ENCODE measurements at places on chromosomes 7 and 10. TPM values are rescaled to one million over a fixed set of nuclear protein-coding genes. Genes with fewer than 3 reads are reported as not detected.
A peak's percentile ranks its signal among the peaks of the same experiment; 100 is the strongest.

DNA sequence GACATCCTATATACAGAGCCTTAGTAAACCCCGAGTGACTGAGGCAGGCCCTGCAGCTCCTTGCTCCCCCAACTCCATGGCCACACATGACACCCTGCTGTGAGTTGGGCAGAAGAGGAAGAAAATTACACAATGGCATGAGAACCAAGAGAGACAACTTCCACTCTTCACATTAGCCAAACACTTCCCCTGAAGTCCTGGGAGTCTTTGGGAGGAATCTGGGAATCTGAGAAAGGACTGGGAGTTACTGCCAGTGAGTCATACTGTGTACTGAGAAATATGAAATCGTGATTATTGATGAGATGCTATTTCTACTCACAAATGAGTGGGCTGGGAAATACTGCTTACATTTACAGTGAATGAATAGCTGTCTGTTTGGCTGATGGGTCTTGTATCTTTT, 116.6 kb downstream of the SPAG6 start:
- H3K4me3 ChIP-seq, result no peak overlapping the region
- H3K36me3 ChIP-seq, result no peaks in the 10 kb centered on the region
- no peak for DNase-seq
- no peak overlapping the region for H3K27ac ChIP-seq

GRCh38 chr7:2079332-2080059, 153.2 kb downstream of the MAD1L1 start:
- peaks cover 8% of the 10 kb centered on the region for H3K4me1 ChIP-seq
- H3K4me3 ChIP-seq, result no peak overlapping the region
- no peak for DNase-seq
- no peaks in the 10 kb centered on the region for H3K27me3 ChIP-seq
- peak overlapping the region; percentile 10 for H3K27ac ChIP-seq

GRCh38 chr10:36345807-36346206, 703.7 kb upstream of the FZD8 start:
- H3K27ac ChIP-seq, result no peak overlapping the region
- H3K4me1 ChIP-seq, result no peaks in the 10 kb centered on the region
- no peaks in the 10 kb centered on the region for H3K27me3 ChIP-seq
- no peak for DNase-seq

DNA sequence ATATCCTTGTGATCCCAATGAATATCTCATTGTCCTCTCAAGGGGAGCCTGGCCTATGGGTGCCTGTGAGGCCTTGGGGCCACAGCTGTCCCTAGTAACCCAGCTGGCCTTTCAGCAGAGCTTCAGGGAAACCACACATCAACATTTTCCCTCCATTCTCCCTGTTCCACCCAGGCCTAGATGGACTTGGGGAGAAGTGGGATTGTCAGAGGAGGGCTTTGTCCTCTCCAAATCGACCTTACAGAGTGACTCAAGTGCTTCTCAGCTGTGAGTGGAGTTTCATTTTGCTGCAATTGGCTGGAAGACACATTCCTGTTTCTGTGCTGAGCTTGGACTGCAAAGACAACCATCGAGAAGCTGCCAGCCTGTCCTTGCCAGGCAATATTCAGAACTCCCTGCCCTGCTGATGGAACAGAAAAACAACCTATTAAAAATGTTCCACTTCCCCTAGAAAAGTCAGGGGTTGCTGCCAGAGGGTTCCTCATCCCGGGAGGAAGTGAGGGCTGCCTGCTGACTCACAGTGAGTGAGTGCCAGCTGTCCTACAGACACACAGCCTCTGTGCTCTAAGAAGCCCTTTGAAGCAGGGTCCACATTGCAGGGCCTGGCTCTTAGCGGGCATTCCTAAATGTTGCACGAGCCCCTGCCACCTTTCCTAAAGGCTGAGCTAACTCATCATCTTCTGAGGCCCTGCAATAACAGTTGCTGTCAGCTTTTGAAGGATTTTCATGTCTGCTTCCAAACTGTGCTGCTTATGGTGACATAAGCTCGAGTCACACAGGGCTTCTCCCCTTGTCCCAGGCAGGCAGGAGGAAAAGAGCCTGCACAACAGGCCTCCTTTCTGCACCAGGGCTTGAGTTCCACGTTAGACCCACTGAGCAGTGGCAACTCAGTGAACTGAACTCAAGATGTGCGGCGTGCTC, 20.5 kb downstream of the STRA8 start:
- H3K36me3 ChIP-seq, result no peaks in the 10 kb centered on the region
- no peak for DNase-seq
- H3K27ac ChIP-seq, result no peak overlapping the region
- H3K4me1 ChIP-seq, result no peaks in the 10 kb centered on the region

DNA sequence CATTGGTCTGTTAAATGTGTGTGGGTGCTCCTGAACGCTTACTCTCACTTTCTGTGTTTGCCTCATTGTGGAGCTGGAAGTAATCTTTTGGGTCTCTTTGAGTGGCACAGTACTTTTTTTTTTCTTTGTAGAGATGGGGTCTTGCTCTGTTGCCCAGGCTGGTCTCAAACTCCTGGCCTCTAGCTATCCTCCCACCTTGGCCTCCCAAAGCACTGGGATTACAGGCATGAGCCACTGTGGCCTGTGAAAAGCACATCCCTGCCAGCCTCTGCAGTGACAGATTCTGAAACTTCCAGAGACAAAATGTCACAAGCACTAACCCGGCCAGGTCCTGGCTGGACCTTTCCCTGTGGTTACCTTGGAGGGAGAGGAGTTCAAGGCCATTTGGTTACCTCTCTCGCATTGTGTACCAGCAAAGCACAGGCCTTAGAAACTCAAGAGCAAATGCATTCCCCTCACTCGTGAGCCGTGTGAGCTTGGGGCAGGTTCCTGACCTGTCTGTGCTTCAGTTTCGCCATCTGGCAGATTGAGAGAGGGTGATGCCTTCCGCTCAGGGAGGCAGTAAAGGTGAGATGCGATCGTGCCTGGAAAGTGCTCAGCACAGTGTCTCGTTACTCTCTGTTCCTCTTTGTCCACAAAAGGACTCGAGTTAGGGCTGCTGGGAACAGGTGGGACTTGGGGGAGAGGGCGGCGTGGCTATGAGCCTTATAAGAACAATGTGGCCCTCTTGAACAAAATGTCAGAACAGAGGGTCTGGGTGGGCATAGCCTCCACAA, 72.6 kb upstream of the SEPHS1 start:
- no peaks in the 10 kb centered on the region for H3K27me3 ChIP-seq
- no peak overlapping the region for H3K4me3 ChIP-seq
- no peak for DNase-seq
- H3K27ac ChIP-seq, result no peak overlapping the region

DNA sequence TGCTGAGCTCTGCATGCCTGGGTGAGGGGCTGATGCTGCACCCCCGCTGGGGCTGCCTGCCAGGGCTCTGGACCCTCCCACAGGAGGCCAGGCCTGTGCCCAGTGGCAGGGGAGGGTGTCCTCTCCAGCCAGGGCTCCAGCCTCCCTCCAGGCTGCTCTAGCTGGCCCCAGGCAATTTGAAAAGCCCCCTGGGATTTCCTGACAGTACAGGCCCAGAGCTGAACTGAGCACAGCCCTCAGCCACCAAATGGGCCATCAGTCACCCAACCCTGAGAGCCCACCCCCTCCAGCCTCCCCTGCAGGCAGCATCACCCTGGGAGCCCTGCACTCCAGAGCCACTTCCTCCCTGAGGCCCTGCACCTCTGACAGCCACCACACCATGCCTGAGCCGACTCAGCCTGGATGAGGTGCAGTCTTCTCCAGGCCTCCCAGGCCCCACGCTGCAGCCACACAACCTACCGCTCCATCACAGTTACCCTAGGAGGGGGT, 101.8 kb upstream of the RET start:
- no peak overlapping the region for H3K4me3 ChIP-seq
- no peaks in the 10 kb centered on the region for H3K27me3 ChIP-seq
- peak; percentile 41 for DNase-seq
- no peaks in the 10 kb centered on the region for H3K4me1 ChIP-seq
- H3K27ac ChIP-seq, result no peak overlapping the region
- no peaks in the 10 kb centered on the region for H3K36me3 ChIP-seq

DNA sequence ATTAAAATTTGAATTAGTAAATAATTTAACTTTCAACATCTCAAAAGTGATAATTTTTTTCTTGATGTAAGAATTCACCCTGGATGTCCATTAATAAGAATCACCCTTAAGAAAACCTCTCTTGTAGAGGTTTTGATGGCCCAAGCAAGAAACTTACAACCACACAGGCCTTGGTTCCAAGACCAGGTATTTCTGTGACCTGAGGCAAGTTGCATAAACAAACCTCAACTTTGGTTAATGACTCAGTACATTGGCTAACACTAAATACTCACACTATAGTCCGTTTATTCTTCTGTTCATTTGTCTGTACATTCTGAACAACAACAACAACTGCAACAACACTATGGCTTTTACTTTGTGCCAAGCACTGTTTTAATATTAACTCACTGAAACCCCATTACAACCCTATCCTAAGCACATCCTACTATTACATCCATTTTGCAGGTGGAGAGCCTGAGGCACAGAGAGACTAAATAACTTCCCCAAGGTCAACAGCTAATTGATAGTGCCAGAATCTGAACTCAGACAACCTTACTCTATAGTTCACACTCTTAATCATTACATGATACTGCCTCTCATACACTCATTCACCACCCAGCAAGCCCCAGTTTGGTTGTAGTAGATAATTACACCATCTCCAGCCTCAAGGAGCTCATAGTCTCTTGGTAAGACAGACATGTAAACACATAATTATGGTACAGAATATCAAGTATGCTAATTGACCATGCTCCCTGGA, 6.6 kb downstream of the ANK3 start:
- no peak overlapping the region for H3K27ac ChIP-seq
- H3K27me3 ChIP-seq, result no peaks in the 10 kb centered on the region
- H3K36me3 ChIP-seq, result no peaks in the 10 kb centered on the region
- H3K4me3 ChIP-seq, result no peak overlapping the region
- no peak for DNase-seq
- H3K4me1 ChIP-seq, result peaks cover 1% of the 10 kb centered on the region

DNA sequence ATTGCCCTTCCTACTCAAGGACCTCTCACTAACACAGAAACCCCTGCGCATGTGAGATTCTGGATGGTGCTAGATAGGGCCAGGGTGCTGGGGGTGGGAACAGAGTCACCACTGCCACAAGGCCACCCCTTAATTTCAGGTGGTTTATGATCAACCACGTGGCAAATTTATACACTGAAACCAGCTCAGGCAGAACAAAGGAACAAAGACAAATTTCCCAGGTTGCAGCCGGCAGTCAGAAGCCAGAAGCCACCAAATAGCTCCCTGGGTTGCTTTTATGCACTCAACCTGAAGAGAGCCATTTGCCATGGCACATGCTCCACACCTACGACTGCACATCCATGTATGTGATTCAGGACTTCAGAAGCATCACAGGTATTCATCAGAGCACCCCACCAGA, 2.5 kb downstream of the VOPP1 start:
- H3K4me3 ChIP-seq, result peak overlapping the region; percentile 22
- peaks cover 6% of the 10 kb centered on the region for H3K4me1 ChIP-seq
- DNase-seq, result no peak
- peaks cover 12% of the 10 kb centered on the region for H3K27me3 ChIP-seq
- no peak overlapping the region for H3K27ac ChIP-seq
- H3K36me3 ChIP-seq, result no peaks in the 10 kb centered on the region

- no peaks in the 10 kb centered on the region for H3K36me3 ChIP-seq
- H3K4me3 ChIP-seq, result no peak overlapping the region
- peak overlapping the region; percentile 19 for H3K27ac ChIP-seq
- no peak for DNase-seq
- H3K27me3 ChIP-seq, result no peaks in the 10 kb centered on the region
Observed at GRCh38 chr10:19904202-19904661, 88.0 kb downstream of the PLXDC2 start.

DNA sequence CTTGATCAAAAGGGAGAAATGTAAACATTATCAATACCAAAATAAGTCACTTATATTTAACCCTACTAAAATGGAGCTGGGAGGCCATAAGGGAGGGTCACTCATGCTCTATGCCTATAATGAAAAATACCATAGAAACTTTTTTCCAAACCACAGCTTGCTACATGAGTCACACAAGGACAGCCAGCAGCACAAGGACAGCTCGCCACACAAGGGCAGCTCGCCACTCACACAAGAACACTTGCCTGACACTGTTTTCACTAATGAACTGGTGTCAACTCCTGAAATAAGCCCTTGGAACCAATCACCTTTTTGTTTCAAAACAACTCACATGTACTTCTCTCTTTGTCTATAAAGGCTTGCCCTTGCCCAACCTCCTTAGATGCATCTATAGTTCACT, 43.3 kb downstream of the FRMPD2 start:
- no peak overlapping the region for H3K4me3 ChIP-seq
- H3K27ac ChIP-seq, result no peak overlapping the region
- no peaks in the 10 kb centered on the region for H3K36me3 ChIP-seq
- no peaks in the 10 kb centered on the region for H3K4me1 ChIP-seq

DNA sequence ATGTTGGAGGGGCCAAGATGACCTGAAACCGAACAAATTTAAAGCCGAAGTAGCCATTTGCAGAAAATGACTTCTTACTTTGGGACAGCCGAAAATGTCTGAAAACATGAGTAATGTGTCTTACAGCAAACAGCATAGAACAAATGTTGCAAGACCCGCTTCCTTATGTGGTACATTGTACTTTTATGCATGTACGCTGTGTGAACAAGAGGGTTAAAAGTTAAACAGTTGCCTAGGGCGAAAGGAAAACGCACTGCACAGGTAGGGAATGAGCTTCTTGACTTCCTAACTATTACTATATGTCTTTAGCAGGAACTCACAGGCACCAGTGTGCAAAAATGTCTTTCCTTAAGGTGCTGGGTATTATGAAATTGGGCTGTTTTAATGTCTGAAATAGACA, 303.5 kb upstream of the MGMT start:
- no peaks in the 10 kb centered on the region for H3K4me1 ChIP-seq
- H3K27me3 ChIP-seq, result no peaks in the 10 kb centered on the region
- DNase-seq, result no peak
- H3K4me3 ChIP-seq, result no peak overlapping the region

GRCh38 chr10:130213286-130214080, 77.3 kb downstream of the GLRX3 start:
- no peak for DNase-seq
- H3K27ac ChIP-seq, result no peak overlapping the region
- H3K4me1 ChIP-seq, result peaks cover 4% of the 10 kb centered on the region
- H3K27me3 ChIP-seq, result no peaks in the 10 kb centered on the region
- no peaks in the 10 kb centered on the region for H3K36me3 ChIP-seq
- no peak overlapping the region for H3K4me3 ChIP-seq

The CRHR2 gene
- total RNA-seq, result not detected

The ZWINT gene
- total RNA-seq, result 78.5 TPM

The CTAGE4 gene
- total RNA-seq, result 8.7 TPM

The H2BK1 gene
- total RNA-seq, result not detected

The NOLC1 gene
- 93.5 TPM for total RNA-seq
